ENCODE measurements at places on chromosomes 4 and X. TPM values are rescaled to one million over a fixed set of nuclear protein-coding genes. Genes with fewer than 3 reads are reported as not detected.

DNA sequence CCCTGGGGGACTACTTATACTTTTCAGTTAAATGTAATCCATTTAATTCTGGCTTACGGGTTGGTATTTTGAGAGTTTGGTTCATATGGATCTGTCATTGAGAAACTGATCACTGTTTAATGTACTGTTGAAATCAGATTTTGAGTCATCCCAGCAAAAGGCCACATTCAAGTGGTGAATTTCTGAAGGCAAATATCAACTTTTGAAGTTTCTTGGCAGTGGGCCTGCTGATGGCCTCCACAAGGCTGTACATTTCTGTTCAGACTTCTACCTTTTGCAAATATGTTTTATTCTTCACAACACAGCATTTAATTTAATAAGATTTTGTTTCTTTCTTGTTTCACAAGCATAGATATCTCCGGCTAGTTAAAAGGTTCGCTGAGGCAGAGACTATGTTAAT is 138.7 kb downstream of the PDGFC start:
- DNase-seq = no peak

- DNase-seq = peak; percentile 14
These were observed 26.1 kb upstream of the VMA21 start for GRCh38 chrX:151370906-151371305.

DNA sequence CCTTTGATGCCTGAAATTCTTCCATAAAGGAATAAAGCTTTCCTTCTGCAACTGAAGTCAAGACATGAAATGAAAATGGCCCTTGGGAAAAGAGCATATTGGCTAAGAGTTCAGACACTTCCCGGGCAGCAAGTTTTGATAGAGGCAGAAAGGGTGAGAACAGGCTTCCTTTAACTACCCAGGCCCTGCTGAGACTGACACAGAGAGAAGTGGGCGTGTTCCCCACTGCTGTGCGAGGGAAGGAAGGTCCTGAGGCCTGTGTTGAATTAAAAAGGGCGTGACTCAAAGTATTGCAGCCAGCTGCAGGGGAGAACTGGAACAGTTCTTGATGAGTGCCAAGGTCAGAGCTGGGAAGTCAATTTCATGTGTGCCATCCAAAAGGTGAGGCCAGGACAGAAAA is 33.9 kb upstream of the ADGRG2 start:
- no peak for DNase-seq

- no peak for DNase-seq
These were observed 25.4 kb upstream of the PPP1R2C start for GRCh38 chrX:42803320-42803719.

DNA sequence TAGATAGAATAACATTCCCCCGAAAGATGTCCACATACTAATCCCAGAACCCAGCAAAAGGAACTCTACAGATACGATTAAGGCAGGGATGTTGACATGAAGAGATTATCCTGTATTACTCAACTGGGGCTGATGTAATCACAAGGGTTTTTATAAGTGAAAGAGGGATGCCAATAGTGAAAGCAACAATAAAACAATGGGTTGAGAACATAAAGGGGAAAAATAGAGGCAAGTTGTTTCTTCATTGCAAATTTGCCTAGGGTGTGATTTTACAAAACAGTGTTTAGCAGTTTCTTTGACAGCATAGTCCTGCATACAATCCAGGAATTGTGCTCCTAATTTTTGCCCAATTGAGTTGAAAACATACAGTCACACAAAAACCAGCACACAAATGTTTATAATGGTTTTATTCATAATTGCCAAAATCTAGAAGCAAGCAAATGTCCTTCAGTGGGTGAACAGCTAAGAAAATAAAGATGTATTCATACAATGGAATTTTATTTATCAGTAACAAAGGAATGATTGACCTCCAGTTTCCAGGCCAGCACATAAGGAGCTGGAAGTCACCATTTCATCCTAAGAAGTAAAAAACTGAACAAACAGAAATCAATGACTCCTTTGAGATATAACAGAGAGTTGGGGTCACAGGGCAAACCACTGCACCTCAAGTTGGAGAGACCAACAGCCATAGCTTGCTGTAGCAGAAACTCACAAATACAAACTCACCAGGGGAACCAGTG is 107.2 kb downstream of the CENPC start:
- DNase-seq = no peak

DNA sequence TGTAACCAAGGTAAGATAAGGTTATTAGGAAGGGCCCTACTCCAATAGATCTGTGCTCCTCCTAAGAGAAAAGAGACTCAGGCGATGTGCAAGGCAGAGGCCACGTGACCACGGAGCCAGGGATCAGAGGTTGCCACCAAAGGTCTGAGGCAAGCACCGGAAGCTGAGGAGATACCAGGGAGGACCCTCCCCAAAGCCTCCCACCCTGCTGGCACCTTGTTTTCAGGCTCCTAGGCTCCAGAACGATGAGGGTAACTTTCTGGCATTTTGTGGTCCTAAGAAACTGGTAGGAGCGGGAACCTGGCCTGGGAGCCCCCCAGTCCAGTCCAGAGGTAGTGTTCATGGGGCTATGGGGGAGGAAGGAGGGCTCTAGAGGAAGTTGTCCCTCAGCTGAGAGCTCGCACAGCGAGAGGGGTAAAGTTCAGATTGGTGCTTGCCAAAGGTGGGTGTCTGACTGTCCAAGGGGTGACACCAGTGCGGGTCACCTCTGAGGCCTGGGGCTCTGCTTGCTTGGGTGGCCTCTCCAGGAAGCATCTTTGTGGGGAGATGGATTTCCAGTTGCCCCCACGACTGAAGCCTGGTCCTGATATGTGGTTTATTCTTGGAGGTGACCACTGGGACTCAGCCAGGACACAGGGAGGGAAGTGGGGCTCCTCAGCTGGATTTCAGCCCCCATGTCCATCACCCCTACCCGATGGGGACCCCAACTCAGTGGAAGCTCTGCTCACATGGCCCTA is 7.5 kb upstream of the LETM1 start:
- DNase-seq = no peak

- DNase-seq = no peak
These were observed 24.1 kb downstream of the HPRT1 start for GRCh38 chrX:134484039-134484438.

DNA sequence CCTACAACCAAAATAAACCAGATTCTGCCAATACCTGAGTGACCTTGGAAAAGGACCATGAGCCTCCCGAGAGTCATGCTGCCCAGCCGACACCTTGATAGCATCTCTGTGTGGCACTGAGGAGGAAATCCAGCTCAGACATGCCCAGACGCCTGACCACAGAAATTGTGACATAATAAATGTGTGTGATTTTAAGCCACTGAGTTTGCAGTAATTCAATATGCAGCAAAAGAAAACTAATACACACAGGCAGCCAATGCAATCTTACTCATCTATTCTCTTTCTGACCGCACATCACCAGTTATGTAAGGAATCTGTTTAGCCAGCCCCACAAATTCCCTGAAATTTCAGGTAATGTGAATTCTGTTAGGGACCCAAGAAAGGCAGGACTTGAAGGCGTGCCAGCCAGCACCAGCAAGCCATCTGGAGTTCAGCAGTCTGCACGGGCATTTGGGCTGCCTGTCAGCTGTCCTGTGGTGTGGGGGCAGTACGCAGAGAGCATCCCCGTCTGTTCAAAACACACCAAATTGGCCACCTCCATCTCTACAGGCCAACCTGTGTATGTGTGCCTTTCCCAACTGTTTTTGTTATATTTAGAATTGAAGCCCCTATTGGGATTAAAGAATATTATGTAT is 176.4 kb downstream of the NLGN4X start:
- DNase-seq = no peak

DNA sequence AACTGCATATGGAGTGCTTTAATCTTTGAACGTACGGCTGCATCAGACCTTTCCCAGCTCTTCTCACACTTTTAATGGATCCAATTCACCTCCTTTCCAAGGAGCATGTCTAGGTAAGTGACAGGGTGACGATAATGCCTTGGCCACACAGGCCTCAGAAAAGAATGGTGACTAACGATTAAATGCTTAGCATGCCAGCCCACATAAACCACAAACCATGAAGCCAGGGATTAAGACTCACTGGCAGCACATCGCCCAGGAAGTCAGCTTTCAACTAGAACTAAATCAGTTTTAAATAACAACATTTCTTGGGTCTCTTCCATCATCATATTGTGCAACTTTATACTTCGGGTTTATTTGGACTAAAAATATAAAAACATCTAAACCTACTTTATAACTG is 28.7 kb downstream of the INPP4B start:
- peak; percentile 80 for DNase-seq

The LSM6 gene
- 62.9 TPM for total RNA-seq

GRCh38 chrX:54748626-54749025 is 49.4 kb downstream of the ITIH6 start:
- no peak for DNase-seq

DNA sequence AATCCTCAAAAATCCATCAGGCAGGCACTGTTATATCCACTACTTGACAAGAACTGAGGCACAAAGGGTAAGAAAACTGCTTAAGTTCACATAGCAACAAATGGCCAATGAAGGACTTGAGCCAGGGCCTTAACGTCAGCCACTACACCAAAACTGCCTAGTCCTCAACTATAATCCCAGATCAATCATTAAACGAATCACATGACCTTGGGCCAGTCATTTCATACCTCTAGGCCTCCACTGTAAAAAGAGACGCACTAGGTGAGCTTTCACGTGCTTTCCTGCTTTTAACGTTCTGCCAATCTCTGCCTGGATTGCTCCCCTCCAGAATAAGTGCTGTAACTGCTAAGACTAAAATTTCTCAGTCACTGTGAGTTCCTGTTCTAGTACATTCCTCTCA is 54.7 kb downstream of the RHOXF2B start:
- no peak for DNase-seq

The RHOXF1 gene
- not detected for total RNA-seq

DNA sequence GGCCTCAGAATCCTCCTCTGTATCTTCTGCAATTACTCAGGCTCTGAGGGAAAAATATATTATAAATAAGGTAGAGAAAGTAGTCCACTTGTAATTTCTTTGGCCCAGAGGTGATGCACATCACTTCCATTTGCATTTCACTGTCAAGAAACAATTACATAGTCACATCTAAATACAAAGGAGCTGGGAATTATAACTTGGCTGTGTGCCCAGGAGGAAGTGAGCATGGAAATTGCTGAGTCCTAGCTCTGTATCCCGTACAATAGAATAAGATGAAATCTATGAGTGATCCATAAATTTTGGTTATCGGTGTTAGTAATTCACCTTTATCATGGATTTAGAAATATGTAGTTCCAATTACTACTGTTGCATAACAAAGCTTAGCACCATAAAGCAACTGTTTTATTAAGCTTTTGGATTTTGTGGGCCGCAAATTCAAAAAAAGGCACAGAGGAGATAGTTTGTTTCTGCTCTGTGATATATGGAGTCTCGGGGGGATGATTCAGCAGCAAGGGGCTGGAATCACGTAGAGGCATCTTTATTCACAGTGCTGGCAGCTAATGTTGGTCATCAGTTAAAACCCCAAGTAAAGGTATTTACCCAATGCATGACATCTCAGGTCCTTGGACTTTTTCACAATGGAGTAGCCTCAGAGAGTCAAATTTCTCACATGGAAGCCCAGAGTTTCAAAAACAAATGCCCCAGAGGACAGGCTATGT is 241.4 kb upstream of the GALNT7 start:
- no peak for DNase-seq

- no peak for DNase-seq
These were observed 22.5 kb upstream of the JAKMIP1 start for GRCh38 chr4:6222761-6223292.

The SMR3B gene
- not detected for total RNA-seq

All from activated naive CD4-positive, alpha-beta T cell treated with anti-CD3 and anti-CD28 coated beads for 36 hours (primary cell).